ENCODE measurements at places on chromosomes 6 and 20.

GRCh38 chr20:20299904-20300303, 68.0 kb upstream of the INSM1 start:
- no peak for DNase-seq

GRCh38 chr6:129236001-129236517, 353.1 kb downstream of the LAMA2 start:
- DNase-seq, result no peak

DNA sequence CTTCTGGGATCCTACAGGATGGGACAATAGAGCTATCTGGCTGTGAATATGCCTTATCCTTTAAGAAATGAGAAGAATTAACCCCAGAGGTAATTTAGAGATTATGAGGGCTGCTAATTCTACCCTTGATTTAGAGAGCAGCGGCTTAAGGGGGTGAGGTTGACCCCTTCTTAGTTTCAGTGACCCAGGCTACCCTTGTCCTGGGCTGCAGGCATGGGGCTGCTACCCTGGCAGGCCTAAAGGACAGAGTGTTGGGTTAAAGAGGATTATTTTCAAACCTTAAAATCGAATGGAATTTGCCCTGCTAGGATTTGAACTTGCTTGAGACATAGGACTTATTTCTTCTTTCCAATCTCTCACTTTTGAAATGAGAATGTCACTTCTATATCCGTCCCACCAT, 1343.4 kb downstream of the HACE1 start:
- no peak for DNase-seq

- DNase-seq, result peak; percentile 11
Measured at GRCh38 chr20:57999465-58000111, 228.9 kb downstream of the ANKRD60 start.

DNA sequence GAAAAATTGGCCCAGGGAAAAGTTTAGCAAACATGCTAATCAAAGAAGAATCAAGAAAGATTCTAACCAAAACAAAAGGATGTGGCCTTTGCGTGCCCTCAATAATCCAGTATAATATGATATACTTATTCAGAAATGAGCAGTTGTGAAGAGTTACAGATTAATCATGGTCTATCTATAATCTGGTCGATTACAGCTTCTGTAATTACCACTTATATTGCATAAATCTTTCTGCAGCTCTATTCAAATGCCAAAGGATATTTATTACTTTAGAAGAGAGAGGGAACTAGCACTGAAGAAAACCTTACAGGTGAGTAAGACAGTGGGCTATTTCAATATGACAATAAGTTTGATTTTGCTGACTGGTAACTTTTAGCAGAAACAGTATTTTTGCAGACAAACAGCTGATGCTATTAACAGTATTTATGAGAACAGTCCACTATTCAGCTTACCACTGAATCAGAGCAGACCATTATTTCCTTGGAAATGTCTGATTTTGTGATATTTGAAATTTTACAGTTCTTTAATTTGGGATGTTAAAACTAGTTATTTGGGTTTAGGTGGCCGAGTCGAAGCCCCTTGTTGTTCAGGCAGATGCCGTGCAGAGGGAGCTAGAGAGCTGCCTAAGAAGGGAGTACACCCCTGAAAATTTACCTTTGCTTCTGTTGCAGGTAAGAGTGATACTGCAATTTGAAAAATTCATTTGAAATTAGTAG, 92.2 kb downstream of the CEP57L1 start:
- DNase-seq, result peak; percentile 21

DNA sequence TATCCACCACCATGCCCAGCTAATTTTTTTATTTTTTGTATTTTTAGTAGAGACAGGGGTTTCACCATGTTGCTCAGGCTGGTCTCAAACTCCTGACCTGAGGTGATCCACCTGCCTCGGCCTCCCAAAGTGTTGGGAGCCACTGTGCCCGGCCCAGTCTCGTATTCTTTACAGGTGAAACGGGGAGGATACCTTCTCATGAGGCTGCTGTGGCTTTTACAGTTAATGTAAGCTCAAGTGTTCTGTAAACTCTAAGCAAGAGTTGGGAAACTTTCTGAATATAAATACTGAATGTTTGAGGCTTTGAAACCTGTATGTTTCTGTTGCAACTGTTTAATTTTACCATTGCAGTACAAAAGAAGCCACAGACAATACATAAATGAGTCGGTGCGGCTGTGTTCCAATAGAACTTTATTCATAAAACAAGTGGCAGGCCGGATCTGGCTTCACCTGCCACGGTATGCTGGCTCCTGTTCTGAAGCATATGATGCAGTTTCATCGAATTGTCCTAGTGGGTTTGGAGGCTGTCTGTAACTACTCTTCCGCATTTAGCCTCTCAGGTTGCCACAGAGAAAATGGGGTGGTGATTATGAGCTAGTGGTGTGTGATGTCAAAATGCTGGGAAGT, 192.5 kb upstream of the ZFP64 start:
- DNase-seq, result no peak

DNA sequence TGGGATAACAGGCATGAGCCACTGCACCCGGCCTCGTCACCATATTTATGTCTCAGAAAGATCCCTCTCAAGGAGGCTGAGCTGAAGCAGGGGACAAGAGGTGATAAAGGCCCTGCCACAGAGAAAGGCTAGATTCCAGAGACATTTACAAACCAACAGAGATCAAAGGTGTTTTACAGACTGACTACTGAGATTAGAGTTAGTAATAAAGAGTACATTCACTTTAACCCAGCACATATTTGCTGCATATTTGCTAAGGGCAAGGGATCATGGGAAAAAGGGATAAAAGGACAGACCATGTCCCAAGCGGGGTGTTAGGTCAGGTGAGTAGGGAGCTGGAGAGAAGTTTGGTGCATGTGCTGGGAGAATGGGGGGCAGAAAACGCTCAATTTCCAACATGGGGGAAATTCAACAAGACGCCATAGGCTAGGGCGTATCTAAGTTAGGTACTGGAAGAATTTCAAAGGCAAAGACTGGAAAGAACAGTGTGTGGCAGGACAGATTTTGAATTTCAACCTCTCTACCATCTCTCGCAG, 43.8 kb upstream of the SEC63 start:
- DNase-seq, result no peak

GRCh38 chr6:30037182-30037788, 23.8 kb upstream of the POLR1H start:
- no peak for DNase-seq

GRCh38 chr6:146931214-146931613, 273.0 kb upstream of the STXBP5 start:
- DNase-seq, result no peak

DNA sequence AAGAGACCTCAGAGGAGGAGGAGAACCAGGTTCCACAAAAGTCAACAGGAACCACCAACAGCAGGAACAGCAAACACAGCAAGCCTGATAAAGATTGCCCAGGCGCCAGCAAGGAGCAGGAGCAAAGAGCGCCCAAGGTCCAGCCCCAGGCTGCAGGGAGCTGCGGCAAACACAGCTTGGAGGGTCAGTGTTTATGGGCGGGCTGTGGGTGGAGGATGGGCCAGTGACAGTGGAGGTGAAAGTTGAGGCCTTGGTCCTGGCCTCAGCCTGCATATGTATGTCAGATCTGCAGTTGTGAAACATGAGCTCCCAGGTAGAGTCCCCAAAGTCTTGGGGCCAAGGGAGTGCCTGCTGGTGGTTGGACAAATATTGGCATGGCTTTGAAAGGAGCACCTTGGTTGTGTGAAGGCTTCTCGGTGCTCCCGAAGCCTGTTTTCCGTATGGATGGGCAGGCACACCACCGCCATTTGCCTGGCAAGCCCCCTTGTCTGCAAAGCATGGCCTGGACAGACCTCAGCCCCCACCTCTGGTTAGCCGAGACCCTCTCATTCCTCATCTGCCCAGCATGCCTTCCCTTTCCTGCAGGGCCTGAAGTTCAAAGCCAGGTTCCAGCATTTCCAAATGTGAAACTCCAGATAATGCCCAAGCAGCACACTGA, 2.0 kb upstream of the CAPN11 start:
- DNase-seq, result no peak

- no peak for DNase-seq
Measured at GRCh38 chr6:156555116-156555515, 222.1 kb upstream of the ARID1B start.

- no peak for DNase-seq
Measured at GRCh38 chr6:50826037-50826761, 7.5 kb downstream of the TFAP2B start.

DNA sequence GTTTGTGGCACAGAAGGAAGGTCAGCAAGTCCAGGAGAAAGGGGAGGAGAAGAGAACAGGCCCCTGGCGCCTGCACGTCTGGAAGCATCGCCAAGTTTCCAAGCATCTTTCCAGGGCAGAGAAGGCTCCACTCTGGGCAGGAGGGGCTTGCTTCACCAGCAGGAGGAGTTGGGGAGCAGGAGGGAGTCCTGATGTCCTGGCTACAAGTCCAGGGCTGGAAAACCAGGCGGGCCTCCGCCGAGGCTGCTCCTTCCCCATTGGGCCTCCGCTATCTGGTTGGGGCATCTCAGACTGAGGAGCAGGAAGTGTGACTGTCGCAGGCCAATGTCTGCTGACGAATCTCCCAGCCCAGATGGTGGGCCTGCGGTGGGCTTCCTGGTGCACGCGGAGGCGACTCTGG, 421.9 kb downstream of the PREX1 start:
- no peak for DNase-seq

- no peak for DNase-seq
Measured at GRCh38 chr6:107120404-107120803, 5.1 kb upstream of the BEND3 start.

DNA sequence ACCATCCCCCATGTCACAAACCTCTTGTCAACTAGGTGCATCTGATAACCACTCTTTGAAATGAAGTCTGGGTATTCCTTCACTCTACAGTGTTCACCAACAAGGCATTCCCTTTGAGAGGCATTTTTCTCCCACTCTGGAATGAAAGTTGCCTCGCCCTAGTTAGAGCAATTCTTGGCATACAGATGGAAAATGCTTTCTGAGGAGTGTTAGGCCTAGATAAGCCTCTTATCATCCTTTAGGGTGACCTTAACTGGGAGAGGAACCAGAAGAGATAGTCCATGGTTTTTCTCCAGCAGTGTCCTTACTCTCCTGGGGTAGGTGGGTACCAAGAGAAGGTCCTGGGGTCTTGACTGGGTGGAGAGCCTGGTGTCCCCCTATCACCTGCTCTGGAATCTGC, 14.8 kb downstream of the CLIC5 start:
- no peak for DNase-seq

DNA sequence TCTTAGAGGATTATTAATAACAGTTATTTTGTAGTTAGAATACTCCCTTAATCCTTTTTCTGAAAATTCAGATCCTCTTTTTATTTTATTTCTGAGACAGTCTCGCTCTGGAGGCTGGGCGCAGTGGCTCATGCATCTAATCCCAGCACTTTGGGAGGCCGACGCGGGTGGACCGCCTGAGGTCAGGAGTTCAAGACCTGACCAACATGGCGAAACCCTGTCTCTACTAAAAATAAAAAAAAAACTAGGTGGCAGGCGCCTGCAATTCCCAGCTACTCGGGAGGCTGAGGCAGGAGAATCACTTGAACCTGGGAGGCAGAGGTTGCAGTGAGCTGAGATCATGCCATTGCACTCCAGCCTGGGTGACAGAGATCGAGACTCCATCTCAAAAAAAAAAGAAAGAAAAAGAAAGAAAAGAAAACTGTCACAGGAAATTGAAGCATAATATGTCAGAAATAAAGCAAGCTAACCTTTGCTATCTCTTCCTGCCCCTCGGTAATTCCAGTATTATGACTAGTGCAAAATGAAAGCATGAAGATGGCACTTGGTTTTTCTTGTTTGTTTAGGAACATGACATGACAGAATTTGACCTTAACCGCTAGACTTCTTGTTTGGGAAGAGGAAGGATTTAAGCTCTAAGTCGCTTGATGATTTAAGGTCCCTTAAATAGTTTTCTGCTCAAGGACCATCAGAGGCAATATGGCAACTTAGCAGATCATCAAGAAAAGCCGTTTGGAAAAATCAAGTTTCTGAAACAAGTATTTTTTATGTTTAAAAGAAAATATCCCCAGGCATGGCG, 1.8 kb upstream of the RBM39 start:
- no peak for DNase-seq

- no peak for DNase-seq
Measured at GRCh38 chr6:133705066-133705465, 183.8 kb upstream of the TCF21 start.

DNA sequence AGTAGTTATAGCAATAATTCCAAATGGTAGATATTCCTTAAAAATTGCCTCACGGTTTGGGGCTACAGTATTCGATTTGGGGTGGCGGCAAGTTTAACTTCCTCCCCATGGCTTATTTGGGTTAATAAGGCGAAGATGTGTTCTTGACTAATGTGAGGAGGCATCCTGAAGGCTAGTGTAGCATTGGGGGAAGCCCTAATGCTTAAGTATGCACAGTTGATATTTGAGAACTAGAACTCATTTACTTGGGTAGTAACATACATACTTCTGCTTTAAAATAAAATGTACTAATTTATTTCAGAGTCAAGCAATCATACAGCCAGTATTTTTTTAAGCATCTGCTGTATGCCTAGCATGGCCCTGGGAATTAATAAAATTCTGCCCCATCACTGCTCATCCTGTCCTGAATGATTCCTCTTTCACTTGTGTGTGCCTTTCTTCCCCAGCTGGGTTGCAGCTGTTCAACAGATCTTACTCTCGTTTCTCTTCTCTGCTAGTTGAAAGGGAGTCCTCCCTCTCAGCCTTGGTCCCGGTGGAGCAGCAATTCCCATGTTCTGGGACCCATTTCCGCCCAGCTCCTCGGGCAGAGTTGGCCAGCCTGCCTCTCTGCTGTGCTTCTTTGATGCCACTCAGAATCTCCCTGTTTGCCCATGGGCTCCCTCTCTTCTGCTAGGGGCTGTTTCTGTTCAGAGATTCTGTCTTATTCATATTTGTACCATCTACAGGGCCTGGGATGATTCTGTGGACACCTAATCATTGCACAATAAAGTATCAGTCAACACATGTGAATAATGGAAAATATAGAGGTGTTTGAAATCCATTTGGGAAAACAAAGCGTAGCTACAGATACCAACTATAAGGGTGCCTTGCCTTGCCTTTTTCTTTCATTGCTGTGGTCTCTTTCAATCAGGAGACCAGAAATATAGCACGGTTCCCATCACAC, 104.8 kb downstream of the ARID1B start:
- DNase-seq, result no peak

DNA sequence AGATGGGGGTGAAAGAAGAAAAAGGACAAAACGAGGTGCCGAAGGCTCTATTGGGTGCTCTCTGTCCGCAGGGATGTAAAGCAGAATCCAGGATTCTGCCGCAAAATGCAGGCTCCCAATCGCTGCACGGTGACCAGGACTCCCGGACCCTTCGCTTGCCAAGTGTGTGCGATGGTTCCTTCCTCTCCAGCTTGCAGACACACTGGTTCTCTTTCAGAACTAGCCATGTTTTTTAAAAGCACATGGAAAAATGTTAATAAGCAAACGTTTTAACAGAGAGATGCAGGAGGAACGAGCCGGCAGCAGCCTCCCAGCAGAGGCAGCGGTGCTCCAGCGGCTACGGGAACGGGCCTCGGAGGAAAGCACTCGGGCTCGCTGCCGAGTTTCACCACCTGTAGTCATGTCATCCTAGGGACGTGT, 59.6 kb downstream of the ZNF831 start:
- no peak for DNase-seq

DNA sequence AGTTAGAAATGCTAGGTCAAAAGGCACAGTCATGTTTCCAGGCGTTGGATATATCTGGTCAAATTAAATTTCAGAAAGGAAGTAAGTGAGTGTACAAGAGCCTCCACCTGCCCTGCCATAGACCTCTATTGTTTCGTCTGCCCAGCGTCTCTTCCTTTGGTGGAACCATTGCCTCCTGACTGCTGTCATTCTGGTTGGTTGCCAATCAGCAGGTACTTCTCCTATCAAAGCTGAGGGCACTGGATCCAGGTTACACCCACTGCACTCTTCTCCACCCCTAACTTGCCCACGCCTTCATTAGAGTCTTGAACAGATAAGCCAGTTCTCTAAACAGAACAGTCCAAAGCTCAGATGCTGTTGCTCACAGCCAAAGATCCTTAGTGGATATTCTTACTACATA, 2.6 kb upstream of the WFDC5 start:
- DNase-seq, result no peak

Data from caudate nucleus (tissue), 63 donors.